NCI-H2227 treated with DMSO at 0.1 percent for 48 hours (cell line): ENCODE measurements at places on chromosomes 1 and 21.

- DNase-seq: no peak
Observed at GRCh38 chr1:167477986-167478385, 40.3 kb downstream of the CD247 start.

- no peak for DNase-seq
Observed at GRCh38 chr21:43298546-43299440, 128.1 kb downstream of the SIK1 start.

DNA sequence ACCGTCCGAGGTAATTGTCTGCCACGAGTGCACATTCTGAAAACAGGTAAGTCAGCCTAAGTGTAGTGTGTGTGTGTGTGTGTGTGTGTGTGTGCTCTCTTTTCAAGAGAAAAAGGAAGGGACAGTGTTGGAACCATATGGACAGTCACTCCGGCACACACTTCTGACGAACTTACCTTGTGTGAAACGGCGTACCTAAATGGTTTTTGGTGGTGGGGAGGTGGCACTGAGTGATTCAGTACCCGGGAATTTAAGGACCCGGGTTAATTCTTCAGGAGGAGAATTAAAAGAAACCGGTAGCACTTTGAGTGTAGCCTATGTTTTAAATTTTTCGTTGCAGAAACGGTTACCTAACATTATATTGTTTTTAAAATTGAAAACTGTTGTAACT is 286 bp downstream of the ODR4 start:
- no peak for DNase-seq

- no peak for DNase-seq
Observed at GRCh38 chr1:183872403-183872802, 67.5 kb downstream of the RGL1 start.

- DNase-seq: peak; percentile 72
Observed at GRCh38 chr1:234486858-234487840, 8.2 kb upstream of the TARBP1 start.

DNA sequence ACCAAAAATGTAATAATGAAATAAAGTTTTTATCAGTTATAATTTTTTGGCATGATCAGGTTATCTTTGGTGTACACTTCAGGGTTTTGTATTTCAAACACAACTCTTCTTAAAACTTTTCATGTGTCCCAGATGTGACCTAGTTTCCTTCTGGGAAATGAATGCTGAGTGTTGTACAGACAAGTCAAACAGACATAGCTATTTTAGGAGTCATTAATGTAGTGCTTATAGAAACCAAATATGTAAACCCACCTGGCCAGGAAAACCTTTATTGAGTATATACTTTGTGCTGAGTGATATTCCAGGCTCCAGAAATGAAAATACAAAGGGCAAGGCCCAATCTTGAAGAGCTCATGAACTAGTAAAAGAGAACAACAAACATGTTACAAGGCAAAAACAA is 25.9 kb upstream of the HOOK1 start:
- no peak for DNase-seq

DNA sequence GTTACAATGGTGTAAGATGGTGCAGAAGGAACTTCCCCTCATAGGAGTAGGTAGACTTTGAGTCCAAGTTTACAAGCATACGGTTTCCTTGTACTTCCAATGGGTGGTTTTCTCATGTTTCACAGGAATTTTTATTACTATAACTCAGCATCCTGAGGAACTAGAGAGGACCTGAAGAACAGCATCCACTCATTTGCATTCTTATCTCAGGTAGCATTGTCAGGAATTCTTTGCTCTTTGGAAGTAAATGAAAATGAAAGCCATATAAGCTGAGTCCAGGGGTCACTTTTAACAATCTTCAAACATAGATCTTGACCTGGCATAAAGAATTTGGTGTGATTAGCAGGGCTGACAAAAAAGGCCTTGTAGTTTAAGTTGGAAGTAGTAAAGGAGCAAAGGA is 34.4 kb downstream of the CLCA4 start:
- no peak for DNase-seq
